ENCODE measurements at places on chromosomes 6 and 20.

DNA sequence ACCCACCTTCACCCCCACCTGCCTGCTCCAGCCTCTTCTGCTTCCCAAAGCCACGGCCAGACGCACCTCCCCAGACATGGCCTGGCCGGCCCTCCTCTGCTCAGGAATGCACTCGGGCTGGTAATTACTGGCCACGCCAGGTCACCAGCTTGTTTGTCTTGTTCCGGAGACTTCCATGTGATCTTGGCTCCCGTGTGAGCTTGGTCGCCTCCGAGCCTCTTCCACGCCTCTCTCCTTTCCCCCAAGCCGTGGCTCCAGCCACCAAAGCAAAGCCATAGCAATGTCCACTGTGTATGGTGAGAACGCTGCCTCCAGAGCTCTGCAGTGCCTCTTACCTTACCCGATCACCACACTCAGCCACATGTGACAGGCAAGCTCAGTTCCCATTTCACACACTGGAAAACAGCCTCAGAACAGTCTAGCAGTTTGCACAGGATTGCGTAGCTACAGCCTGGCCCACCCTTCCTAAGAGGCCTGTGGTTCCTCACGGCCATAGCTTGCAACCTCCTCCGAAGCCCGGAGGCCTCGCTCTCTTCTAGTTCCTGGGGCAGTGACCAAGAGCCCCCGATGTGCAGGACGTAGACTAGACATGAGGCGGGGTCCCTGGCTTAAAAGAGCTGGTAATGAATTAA is 48.1 kb upstream of the AFDN start:
- DNase-seq = no peak

- DNase-seq = peak; percentile 44
These were observed 102.6 kb upstream of the TNFAIP3 start for GRCh38 chr6:137764464-137764863.

DNA sequence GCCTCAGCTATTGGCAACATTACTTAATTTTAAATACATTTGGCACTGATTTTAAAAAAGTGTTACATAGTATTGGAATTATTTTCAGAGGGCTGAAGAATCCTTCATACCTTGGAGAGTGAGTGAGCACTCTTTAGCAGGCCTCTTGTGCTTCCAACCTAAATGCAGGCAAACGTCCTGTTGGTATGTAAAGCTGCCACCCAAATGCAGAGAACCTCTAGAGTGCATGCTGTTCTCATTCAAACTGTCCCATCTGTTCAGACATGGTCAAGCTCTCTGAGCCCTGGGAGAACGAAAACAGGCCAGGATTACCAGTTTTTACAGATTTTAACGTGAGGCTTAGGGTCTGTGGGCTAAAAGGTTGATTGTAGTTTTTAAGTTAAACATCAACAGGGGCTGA is 378.0 kb upstream of the FLRT3 start:
- DNase-seq = no peak

GRCh38 chr6:133787859-133788505 is 100.9 kb upstream of the TCF21 start:
- no peak for DNase-seq

GRCh38 chr6:106874481-106874880 is 100.0 kb downstream of the CD24 start:
- DNase-seq = no peak

GRCh38 chr6:1086446-1087153 is 225.3 kb upstream of the FOXQ1 start:
- DNase-seq = no peak

DNA sequence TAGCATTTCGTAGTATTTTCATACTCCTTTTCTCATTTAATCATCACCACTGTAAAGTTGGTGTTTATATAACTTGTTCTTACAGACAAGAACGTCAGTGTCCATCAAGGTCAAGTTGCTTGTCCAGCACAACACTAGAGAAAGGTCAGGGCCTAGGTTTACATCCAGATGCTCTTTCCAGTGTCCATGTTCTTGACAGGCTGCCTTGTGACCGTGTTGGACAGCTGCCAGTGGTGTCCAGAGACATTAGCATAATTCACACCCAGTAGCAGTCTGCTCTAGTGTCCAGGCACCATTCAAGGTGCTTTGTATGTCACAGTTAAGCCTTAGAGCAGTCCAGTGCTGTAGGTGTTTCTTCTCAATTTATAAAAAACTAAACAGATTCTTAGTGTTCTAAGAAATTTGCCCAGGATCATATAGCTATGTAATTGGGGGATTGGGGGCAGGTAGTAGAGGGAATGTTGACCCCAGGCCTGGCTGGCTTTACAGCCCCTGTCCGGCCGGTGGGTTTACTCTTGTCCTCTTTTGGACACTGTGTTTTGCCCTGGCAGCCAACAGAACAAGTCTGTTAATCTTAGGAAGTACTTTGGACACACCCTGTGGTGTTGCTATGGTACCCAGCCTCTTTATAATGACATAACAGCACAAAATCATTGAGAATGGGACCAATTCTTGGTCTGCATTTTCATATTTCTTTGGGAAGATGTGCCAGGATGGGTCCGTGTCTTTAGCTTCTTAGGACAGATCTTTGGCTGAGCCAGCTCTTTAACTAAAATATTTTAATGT is 8.0 kb downstream of the STK35 start:
- DNase-seq = no peak

DNA sequence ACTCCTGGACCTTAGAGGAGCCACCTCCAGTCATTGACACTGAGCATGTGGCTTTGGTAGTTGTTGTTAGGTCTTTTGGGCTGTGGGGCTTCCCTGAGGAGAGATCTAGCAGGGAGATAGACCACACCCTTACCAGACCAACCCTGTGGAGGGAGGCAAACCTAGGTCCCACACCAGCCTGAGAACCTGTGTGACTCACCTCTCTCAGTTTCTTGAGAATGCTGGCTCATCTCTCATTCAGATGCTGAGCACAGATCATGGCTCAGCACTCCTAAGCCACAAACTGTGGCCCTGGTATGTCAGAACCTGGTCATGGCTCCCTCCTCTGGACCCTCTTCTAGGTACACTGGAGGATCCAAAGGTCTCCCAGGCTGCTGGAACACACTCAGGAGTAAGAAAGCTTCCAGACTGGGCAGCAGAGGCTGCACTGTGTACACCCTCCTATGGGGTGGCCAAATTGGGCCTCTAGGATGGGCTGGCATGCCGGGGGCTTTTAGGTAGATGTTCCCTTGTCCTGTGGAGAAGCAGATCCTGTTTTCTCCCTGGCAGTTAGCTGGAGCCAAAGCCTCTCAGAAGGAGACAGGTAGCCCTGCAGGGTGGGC is 1294.5 kb downstream of the KHDRBS2 start:
- DNase-seq = no peak

GRCh38 chr20:36117638-36118037 is 36.9 kb upstream of the EPB41L1 start:
- peak; percentile 80 for DNase-seq

GRCh38 chr6:132866762-132867449 is 52.5 kb downstream of the RPS12 start:
- no peak for DNase-seq

- DNase-seq = no peak
These were observed 70.8 kb downstream of the BMP2 start for GRCh38 chr20:6838181-6838826.

- DNase-seq = no peak
These were observed 34.6 kb downstream of the PPP1R14C start for GRCh38 chr6:150177259-150177951.

DNA sequence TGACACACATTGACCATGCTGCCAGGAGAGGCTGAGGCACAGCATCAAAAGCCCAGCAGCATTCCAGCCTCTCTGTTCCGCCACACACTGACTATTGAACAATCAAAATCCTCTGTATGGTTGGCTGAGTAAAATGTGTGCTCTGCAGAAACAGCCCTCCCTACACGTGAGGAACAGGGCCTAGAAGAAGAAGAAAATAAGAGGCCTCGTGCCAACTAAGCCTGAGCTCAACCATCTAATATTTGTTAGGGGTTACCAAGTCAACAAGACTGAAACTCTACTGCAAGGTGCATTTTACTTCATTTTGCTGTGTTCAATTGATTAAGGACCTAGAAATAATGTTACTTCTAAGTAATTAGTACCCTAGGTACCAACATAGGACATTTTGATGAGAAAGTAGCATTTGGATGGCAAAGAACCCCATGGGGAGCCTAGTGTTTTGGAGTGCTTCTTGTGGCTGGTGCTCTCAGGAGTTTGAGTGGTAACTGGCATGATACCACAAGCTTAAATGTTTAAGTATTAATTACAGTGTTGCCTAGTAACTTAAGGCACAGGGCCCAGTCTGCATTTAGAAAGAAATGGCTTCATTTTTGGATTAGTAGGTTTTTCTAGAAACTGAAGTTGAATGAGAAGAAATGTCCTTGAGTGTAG is 146.6 kb upstream of the PLN start:
- no peak for DNase-seq

DNA sequence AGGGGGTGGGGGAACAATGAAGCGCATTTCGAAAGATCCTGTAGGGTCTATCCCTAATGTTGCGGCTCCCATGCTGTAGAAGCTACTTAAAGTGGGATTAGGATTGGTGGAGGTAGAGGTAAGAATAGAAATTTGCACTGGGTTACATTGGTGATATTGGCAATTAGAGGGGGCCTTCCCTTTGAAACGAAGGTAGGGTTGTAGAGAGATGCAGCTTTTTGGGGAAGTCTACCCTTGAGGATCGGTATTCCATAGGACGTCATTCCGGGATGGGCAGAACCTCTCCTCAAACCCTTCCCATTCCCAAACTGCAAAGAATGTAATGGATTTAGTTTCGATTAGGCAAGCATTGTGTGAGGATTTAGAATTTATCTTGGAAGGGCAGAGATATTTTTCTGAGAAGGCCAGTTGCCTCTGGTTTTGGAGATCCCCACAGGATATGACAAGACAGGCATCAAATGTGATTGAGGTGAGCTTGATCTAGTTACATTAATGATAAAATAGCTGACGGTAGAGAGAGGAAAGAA is 5.4 kb upstream of the ZNFX1 start:
- no peak for DNase-seq

- DNase-seq = no peak
These were observed 95.7 kb downstream of the FILIP1 start for GRCh38 chr6:75397656-75398465.

GRCh38 chr6:46964716-46965519 is 43.2 kb upstream of the ADGRF5 start:
- DNase-seq = no peak

DNA sequence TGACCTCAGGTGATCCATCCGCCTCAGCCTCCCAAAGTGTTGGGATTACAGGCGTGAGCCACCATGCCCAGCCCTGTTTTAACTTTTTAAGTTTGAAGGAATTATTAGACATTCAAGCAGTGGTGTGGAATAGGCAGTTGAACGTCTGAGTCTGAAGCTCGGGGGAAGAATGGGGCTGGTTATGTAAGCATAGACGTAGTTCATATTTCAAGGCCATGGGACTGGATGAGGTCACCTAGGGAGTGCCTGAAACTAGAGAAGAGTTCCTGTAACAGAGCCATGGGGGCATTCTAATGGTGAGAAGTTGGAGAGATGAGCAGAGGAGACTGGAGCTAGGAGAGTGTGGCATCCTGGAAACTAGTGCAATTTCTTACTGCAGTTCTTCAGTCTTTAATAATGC is 6.4 kb downstream of the CDKAL1 start:
- DNase-seq = peak; percentile 26

DNA sequence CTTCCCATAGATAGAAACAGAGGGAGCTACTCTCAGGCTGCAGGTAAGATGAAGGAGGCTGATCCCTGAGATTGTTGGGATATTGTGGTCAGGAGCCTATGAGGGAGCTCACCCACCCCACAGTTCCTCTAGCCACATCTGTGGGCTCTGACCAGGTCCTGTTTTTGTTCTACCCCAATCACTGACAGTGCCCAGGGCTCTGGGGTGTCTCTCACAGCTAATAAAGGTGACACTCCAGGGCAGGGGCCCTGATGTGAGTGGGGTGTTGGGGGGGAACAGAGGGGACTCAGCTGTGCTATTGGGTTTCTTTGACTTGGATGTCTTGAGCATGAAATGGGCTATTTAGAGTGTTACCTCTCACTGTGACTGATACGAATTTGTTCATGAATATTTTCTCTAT is 2.8 kb downstream of the HLA-F start:
- DNase-seq = no peak

- no peak for DNase-seq
These were observed 398.6 kb downstream of the RFPL4B start for GRCh38 chr6:112745765-112746164.

- no peak for DNase-seq
These were observed 37.3 kb downstream of the IPCEF1 start for GRCh38 chr6:154319231-154319858.

DNA sequence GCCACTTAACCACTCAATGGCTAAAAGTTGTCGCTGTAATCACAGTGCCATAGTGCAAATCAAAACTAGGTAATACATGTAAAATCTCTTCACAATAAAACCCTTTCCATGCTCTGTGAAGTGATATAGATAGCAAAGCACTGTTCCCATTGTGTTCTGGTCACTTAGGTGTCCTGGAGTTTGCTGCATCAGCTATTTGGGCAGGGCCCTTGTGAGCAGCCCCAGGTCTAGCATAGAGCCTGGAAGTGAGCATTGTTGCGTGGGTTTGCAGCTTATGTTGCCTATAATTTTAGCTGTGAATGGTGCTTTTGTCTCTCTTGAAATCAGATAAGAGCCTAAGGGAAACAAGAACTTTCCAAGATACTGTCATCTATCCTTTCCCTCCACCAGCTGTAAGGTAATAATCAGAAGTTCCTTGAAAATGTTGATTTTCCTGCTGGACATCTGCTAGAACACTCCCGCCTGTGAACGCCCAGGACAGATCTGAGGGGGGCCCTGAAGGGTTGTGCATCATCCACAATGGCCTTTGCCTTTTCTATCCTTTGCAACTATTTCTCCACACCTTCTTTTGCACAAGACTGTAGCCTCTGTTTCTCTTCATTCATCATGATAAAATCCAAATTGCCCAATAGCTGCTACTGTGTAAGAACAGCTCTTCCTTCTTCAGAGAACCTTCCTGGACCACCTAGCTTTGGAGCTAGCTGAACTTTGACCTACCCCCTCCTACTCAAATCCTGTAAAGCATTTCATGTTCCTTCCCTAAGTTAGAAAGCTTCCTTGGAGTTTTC is 57.0 kb downstream of the TNFAIP3 start:
- DNase-seq = no peak

GRCh38 chr6:120875900-120876299 is 458.4 kb downstream of the TBC1D32 start:
- DNase-seq = no peak

- no peak for DNase-seq
These were observed 246.0 kb upstream of the EXOC2 start for GRCh38 chr6:938916-939315.

- no peak for DNase-seq
These were observed 239.2 kb downstream of the TPBG start for GRCh38 chr6:82602776-82603175.

GRCh38 chr20:11001764-11002540 is 328.2 kb upstream of the JAG1 start:
- DNase-seq = peak; percentile 1

- no peak for DNase-seq
These were observed 23.8 kb upstream of the PYGB start for GRCh38 chr20:25223765-25224720.

DNA sequence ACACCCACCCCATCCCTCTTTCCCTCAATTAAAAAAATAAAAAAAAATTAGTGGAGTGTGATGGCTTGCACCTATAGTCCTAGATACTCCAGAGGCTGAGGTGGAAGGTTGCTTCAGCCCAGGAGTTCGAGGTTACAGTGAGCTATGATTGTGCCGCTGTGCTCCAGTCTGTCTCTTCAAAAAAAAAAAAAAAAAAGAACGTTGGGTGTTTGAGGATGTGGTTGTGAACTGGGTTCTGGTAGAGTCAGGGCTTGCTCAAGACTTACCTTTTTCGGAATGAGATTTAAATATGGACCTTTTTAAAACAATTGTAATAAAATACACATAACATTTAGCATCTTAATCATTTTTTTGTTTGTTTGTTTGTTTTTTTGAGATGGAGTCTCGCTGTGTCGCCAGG is 211.9 kb downstream of the OR2B2 start:
- DNase-seq = no peak
